ENCODE measurements at places on chromosomes 11 and 22. TPM values are rescaled to one million over a fixed set of nuclear protein-coding genes. Genes with fewer than 3 reads are reported as not detected.

- DNase-seq: no peak
Measured at GRCh38 chr11:126112547-126112946, 49.9 kb upstream of the CDON start.

Gene TEX54
- not detected for total RNA-seq

Gene GSTT2B
- total RNA-seq: 12.7 TPM

DNA sequence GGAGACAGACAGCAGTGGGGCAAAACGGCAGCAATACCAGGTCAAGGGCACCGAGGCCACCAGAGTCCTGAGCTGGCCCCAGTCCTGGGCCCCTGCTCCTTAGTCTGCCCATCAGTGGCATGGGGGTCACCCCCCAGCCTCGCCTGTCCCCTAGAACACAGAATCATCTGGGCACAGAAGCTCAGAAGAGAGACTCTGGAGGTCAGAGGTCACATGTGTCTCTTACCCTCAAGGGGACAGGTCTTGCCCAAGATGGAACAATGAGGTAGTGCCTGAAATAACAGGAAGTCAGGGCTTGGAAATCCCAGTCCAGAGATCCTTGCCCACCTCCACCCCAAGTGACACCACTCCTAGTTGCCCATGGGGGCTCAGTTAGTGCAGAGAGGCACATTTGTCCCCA lies 20.6 kb downstream of the PDE2A start:
- DNase-seq: no peak

DNA sequence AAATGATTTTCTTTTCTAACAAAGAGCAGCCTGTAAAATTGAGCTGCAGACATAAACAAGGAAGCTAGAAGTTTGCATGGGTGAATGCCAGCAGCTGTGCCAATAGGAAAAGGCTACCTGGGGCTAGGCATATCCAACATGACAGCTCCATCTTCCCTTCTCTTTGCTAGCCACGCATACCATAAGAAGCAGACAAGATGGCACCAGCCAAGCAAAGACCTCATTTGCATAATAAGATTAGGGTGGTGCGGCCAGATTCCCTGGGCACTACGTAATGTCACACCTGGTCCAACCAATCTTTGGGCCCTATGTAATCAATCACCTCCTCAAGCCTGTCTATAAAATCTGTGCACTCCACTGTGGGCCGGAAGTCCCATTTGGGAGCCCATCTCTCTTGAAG lies 108.3 kb downstream of the SWAP70 start:
- no peak for DNase-seq

Gene FDXACB1
- 1.3 TPM for total RNA-seq

DNA sequence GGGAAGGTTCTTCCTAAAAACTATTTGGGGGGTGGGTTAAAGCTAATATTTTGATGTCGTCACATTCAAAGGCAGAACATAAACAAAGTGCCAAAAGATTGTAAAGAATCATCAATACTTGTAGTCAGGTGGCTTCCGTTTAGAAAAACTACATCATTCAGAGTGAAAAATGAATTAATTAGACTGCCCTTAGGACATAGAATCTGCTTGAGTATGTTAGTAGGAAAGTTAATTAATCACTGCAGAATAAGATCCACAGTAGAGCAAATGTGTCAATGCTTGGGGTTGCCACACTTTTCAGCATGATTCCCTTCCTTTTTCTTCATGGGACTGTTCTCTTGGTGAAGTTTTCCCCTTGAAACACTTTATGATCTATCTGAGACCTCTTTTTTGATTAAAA lies 166.8 kb upstream of the MTNR1B start:
- DNase-seq: no peak

- no peak for DNase-seq
Measured at GRCh38 chr22:16804882-16805281, 20.3 kb downstream of the XKR3 start.

DNA sequence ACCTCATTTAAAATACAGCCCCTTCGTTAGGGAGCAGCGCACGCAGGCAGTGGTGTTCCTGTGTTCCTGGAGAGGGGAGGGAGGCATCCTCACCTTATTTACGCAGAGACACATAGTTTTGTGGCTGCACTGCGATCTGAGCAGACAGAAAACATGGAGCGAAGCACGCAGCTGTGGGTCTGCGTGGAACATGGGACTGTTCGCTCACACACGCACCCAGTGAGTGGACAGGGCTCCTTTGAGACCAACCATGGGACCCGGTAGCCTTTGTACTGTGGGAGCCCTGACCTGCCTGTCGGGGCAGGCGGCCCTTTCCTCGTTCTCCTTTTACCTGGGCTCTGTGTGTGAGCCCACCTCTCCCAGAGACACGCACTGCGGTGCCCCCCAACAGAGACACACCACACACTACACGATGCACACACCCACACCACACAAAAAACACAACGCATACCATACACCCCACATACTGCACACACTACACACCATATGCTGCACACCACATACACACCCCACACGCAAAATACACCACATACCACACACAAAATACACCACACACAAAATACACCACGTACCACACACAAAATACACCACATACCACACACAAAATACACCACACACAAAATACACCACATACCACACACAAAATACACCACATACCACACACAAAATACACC lies 1245.7 kb downstream of the BRD1 start:
- DNase-seq: no peak

DNA sequence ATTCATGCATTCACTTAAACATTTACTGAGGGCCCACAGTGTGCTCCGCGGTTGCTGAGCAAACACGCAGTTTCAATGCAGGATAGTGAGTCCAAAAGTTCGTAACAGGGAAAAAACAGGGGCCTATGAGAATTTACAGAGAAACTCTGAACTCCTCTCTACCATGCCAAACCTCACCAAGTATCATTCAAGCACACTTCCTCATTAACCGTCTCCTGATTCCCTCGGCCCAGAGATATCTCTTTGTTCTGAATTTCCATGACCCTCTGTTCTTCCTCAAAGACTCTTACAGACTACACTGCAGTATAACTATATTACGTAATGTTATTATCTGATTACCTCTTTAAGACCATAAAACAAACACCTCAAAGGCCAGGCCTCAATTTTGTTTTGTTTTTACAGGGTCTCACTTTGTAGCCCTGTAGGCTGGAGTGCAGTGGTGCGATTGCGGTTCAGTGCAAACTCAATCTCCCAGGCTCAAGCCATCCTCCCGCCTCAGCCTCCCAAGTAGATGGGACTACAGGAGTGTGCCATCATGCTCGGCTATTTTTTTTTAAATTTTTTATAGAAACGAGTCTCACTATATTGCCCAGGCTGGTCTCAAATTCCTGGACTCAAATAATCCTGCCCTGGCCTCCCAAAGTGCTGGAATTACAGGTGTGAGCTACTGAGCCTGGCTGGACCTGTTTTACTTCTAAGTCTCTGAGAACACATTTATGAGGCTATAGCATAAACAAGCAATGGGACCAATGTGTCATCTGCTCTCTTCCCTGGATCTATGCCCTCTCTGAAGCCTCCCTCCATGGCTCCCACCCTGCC lies 3.6 kb downstream of the HPS4 start:
- no peak for DNase-seq

Gene FAM111B
- 2.6 TPM for total RNA-seq

Gene TRIM6
- 0.75 TPM for total RNA-seq

DNA sequence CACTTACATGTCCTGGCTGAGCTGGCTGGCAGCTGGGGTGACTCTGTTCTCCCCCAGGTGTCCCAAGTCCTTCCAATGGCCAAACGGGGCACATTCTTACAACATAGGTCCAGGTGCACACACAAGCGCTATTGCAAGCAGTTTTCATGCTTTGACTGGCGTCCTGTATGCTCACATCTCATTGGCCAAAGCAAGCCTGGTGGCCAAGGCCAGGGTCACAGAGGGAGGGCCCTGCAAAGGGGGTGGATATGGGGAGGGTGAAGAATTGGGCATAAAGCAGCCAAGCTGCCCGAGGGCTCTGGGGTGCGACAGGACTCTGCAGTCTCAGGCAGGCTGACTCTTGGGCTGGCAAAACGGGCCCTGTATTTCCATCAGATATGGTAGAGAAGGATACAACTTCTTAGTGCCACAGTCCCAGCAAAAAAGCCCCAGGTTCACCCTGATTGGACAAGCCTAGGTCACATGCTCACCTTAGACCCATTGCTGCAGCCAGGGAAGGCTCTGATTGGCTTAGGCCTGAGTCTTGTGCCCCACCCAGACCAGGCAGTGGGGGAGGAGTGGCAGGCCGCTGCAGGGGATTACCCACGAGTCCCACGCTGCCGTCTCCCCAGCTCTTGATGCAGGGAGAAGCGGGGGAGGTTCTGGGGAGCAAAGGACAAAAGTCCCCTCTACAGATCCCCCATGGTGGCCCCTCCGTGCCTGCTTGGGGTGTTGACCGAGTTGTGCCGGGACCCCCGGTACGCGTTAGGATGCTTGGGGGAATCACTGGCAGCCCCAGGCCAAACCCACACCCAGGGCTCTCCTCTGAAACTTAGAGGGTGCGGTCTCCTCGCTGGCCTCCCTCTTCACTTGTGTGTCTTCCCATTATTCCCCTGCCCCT lies 110.8 kb downstream of the ARHGAP8 start:
- DNase-seq: no peak

DNA sequence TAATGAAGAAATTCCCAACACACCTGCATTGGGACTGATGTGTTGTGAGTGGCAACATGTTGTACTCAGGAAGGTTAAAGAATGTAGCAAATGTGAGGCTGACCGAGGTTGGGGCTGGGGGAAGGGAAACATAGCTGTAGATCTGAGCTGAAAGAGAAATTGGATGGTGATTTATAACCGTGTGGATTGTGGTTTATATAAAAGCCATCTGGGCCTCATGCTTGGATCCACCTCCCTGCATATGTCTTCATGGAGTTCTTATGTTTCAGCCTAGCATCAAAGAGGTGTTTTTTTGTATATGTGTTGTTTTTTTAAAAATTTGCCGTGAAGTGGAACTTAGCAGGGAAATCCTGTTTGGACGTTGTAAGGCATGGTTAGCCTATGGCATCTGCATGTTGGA lies 141.3 kb downstream of the NAV2 start:
- no peak for DNase-seq

Gene CCDC116
- total RNA-seq: 0.05 TPM

Gene ART5
- 0.17 TPM for total RNA-seq

Gene SLC22A25
- total RNA-seq: 28.4 TPM

- no peak for DNase-seq
Measured at GRCh38 chr11:46675288-46675851, 25.0 kb downstream of the ARHGAP1 start.

Gene PANX3
- not detected for total RNA-seq

Gene EI24
- 288 TPM for total RNA-seq
